Aorta (tissue), 5 donors: ENCODE measurements at places on chromosomes 6 and 20. TPM values are rescaled to one million over a fixed set of nuclear protein-coding genes. Genes with fewer than 3 reads are reported as not detected.

GHRH gene
- not detected for total RNA-seq

GJA10 gene
- total RNA-seq = not detected

LHFPL5 gene
- not detected for total RNA-seq

LRFN2 gene
- total RNA-seq = not detected

TRIM15 gene
- not detected for total RNA-seq

PLN gene
- 587 TPM for total RNA-seq

SLC22A7 gene
- total RNA-seq = not detected
